Hair follicle dermal papilla cell (primary cell): ENCODE measurements at places on chromosomes 11 and 22. TPM values are rescaled to one million over a fixed set of nuclear protein-coding genes. Genes with fewer than 3 reads are reported as not detected.

FGF3 gene
- not detected in 2 replicates for total RNA-seq

MAPK8IP1 gene
- total RNA-seq: 5.5 and 9.2 TPM in 2 replicates

KCNQ1 gene
- total RNA-seq: not detected in 2 replicates

SLC43A3 gene
- 32.4 and 54.8 TPM in 2 replicates for total RNA-seq

DGAT2 gene
- total RNA-seq: 0.49 and 0.81 TPM in 2 replicates

SF1 gene
- total RNA-seq: 123 and 156 TPM in 2 replicates

DCHS1 gene
- total RNA-seq: 42.3 and 53.2 TPM in 2 replicates

MAJIN gene
- not detected in 2 replicates for total RNA-seq

GLB1L3 gene
- total RNA-seq: 0.49 and 0.81 TPM in 2 replicates

PMM1 gene
- 22.4 and 27.6 TPM in 2 replicates for total RNA-seq

RBMXL2 gene
- 0.16 TPM in 1 of 2 replicates, not detected in the other for total RNA-seq

ZBED5 gene
- total RNA-seq: 40.6 and 40.8 TPM in 2 replicates
